ENCODE measurements at places on chromosomes 16 and 17. TPM values are rescaled to one million over a fixed set of nuclear protein-coding genes. Genes with fewer than 3 reads are reported as not detected.
A peak's percentile ranks its signal among the peaks of the same experiment; 100 is the strongest.

The ZDHHC1 gene
- 4.8 TPM for total RNA-seq

The USP43 gene
- 7.4 TPM for total RNA-seq

The HYDIN gene
- total RNA-seq, result 0.38 TPM

The CCR7 gene
- not detected for total RNA-seq

The TMEM231 gene
- total RNA-seq, result 2.3 TPM

The DPEP2 gene
- not detected for total RNA-seq

The OTOP3 gene
- total RNA-seq, result 33.9 TPM

The TBCD gene
- 53.7 TPM for total RNA-seq

GRCh38 chr16:1182950-1183907 lies 30.3 kb downstream of the CACNA1H start:
- H3K4me1 ChIP-seq, result peaks cover 34% of the 10 kb centered on the region
- no peaks in the 10 kb centered on the region for H3K36me3 ChIP-seq
- H3K4me3 ChIP-seq, result no peak overlapping the region
- peaks cover 55% of the 10 kb centered on the region for H3K27me3 ChIP-seq
- no peak for DNase-seq
- H3K27ac ChIP-seq, result peak overlapping the region; percentile 73

- peaks cover 28% of the 10 kb centered on the region for H3K4me1 ChIP-seq
- DNase-seq, result no peak
- H3K27ac ChIP-seq, result peak overlapping the region; percentile 68
- no peak overlapping the region for H3K4me3 ChIP-seq
Observed at GRCh38 chr16:68275611-68276191, 11.4 kb downstream of the SLC7A6 start.

- no peaks in the 10 kb centered on the region for H3K27me3 ChIP-seq
- no peak overlapping the region for H3K4me3 ChIP-seq
- peak overlapping the region; percentile 39 for H3K27ac ChIP-seq
Observed at GRCh38 chr17:9470171-9470570, 105.4 kb downstream of the STX8 start.

DNA sequence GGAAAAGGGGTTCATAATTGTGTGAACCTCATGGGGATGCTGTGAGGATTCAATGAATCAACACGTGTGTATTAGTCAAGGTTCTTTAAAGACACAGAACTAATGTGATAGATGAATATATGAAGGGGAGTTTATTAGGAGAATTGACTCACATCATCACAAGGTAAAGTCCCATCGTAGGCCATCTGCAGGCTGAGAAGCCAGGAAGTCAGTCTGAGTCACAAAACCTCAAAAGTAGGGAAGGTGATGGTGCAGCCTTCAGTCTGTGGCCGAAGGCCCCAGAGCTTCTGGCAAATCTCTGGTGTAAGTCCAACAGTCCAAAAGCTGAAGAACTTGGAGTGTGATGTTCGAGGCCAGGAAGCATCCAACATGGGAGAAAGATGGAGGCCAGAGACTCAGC lies 413.4 kb downstream of the CDH13 start:
- no peaks in the 10 kb centered on the region for H3K4me1 ChIP-seq
- H3K4me3 ChIP-seq, result no peak overlapping the region
- no peak for DNase-seq
- H3K27me3 ChIP-seq, result no peaks in the 10 kb centered on the region

DNA sequence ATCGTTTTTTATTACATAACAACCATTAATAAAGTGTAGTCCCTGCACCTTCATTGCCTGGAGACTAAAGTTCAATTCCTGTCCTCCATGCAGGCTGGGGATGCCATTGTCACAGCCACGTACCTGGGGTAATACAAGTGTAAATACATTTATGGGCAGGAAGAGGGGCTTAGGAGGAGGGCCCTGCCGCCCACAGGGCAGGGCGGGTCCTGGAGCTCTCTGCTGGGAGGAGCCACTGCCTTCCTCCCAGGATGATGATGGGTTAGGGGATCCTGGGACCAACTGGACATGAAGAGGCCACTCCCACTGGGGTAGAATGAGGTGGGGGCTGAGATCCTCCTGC lies 44.1 kb upstream of the SLC38A10 start:
- peak overlapping the region; percentile 7 for H3K27ac ChIP-seq
- no peak for DNase-seq
- H3K36me3 ChIP-seq, result no peaks in the 10 kb centered on the region
- no peak overlapping the region for H3K4me3 ChIP-seq
- H3K27me3 ChIP-seq, result peaks cover 33% of the 10 kb centered on the region
- peaks cover 42% of the 10 kb centered on the region for H3K4me1 ChIP-seq

DNA sequence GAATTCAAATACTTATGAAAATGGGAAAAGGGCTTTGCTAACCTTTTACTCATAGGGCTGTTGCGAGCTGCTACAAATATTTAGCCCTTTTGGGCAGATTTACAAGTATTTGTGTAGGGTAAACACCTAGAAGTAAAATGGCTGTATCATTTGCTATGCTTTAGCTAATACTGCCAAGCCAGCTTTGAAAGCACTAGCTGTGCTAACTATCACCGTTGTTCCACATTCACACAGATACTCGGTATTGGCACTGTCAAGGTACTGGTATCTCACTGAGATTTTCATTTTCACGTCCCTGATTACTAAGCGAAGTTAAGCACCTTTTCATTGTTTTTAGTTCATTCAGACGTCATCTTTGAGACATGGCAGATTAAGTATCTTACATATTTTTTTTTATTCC lies 84.8 kb downstream of the GLG1 start:
- no peaks in the 10 kb centered on the region for H3K27me3 ChIP-seq
- no peak overlapping the region for H3K27ac ChIP-seq
- H3K4me1 ChIP-seq, result no peaks in the 10 kb centered on the region
- H3K4me3 ChIP-seq, result no peak overlapping the region
- no peak for DNase-seq

DNA sequence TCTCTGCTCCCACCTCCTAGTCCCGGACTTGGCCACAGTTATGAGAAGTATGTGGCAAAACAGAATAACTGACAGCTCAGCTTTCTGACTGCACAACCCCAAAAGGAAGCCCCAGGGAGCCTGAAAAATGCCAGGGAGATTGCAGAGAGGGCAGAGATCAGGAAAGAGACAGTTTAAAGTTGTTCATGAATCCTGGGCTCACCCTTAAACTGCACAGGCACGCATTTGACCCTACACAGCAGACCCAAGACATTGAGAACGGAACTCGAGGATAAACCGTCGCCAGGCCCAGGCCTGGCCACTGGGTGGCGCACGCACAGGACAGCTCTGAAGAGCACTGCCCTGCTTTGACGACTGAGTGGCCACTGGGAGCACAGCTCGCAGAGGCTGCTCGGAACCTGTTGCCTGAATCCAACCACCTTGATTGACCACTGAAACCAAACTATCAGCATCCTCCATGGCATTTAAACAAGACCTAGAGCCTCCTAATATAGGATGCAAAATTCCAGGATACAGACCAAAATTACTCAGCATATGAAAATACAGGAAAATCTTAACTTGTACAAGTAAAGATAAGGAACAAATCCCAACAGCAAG lies 114.0 kb downstream of the C16orf95 start:
- H3K36me3 ChIP-seq, result no peaks in the 10 kb centered on the region
- DNase-seq, result no peak
- no peak overlapping the region for H3K4me3 ChIP-seq
- H3K27me3 ChIP-seq, result peaks cover 31% of the 10 kb centered on the region

GRCh38 chr17:411421-412120 lies 59.0 kb upstream of the RPH3AL start:
- DNase-seq, result no peak
- H3K27me3 ChIP-seq, result no peaks in the 10 kb centered on the region
- H3K36me3 ChIP-seq, result no peaks in the 10 kb centered on the region
- H3K4me1 ChIP-seq, result peaks cover 19% of the 10 kb centered on the region
- no peak overlapping the region for H3K27ac ChIP-seq

DNA sequence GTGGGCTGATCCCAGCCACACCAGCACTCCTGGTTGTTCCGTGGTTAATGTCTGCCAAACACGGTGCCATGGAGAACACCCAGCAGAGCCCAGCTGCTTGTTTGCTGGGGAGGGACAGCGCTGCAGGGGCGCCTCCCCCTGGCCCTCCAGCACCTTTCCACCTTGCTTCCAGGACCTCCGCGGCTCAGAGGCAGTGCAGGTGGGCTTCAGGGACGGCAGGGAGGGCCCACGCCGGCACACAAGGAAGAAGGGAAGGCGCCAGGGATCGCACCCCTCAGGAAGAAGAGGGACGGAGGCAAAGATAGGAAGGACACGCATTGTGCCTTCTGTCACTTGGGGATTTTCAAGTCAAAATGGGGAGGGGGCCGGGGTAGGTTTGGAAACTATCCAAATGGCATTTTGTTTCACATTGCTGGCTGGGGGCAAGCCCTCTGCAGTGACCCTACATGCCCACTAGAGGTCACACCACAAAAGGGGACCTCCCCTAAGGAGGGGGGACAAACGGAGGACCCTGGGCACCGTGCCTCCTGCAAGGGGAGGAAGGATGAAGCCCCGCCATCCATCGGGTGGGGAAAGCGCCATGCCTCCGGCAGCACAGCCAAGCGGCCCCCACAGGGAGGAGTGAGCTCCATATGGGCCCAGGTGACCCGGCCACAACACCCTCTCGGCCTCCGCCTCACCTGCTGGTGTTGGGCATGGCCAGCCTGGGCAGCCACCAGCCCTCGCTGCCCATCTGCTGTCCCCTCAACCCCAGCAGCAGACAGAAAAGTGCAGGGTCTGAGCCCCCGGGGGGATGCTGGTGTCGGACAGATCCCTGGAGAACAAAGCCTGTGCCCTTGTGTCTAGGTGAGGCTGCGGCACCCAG lies 7.5 kb upstream of the C16orf95 start:
- H3K36me3 ChIP-seq, result no peaks in the 10 kb centered on the region
- no peak for DNase-seq
- peak overlapping the region; percentile 60 for H3K27ac ChIP-seq
- peaks cover 10% of the 10 kb centered on the region for H3K4me1 ChIP-seq
- H3K27me3 ChIP-seq, result no peaks in the 10 kb centered on the region

- H3K36me3 ChIP-seq, result no peaks in the 10 kb centered on the region
- H3K27ac ChIP-seq, result no peak overlapping the region
- H3K27me3 ChIP-seq, result no peaks in the 10 kb centered on the region
- DNase-seq, result no peak
- H3K4me1 ChIP-seq, result no peaks in the 10 kb centered on the region
Observed at GRCh38 chr17:16516594-16517051, 24.6 kb upstream of the LRRC75A start.

GRCh38 chr16:27551036-27551435 lies 1.1 kb downstream of the KATNIP start:
- peaks cover 20% of the 10 kb centered on the region for H3K4me1 ChIP-seq
- no peaks in the 10 kb centered on the region for H3K36me3 ChIP-seq
- DNase-seq, result no peak
- H3K4me3 ChIP-seq, result no peak overlapping the region
- H3K27ac ChIP-seq, result peak overlapping the region; percentile 88

- no peaks in the 10 kb centered on the region for H3K36me3 ChIP-seq
- H3K27ac ChIP-seq, result peak overlapping the region; percentile 44
- DNase-seq, result no peak
Observed at GRCh38 chr17:1755252-1755826, 6.5 kb upstream of the SERPINF1 start.

GRCh38 chr16:75152635-75153034 lies 4.3 kb downstream of the ZFP1 start:
- no peak overlapping the region for H3K4me3 ChIP-seq
- no peak for DNase-seq

DNA sequence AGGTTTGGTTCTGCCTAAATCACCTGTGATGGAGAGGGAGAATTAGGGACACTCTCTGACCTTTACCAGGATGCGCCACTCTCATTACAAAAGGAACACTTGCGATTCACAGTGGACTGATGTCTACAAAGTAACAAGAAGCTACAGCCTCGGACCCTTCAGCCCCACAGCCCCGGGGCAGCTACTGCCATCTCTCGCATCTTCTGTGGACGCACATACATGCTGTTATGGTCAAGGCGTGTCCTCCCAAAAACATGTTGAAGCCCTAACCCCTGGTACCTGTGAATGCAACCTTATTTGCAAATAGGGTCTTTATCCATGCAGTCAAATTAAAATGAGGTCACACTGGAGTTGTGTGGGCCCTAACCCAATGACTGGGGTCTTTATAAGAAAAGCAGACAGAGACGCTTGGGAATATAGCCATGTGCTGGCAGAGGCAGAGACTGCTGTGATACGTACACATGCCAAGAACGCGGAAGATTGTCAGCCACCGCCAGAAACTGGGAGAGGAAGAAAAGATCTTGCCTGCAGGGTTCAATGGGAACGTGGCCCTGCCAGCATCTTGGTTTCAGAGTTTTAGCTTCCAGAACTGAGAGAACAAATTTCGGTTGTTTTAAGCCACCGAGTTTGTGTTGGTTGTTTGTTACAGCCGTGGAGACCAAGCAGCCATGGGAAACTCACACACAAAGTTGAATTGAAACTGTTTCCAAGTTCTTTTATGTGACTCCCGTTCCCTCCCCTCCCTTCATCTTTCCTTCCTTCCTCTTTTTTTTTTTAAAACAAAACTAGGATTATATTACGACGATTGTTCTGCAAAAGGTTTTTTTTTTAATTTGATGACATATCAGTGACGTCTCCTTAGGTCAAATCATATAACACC lies 23.1 kb downstream of the ATP2C2 start:
- peaks cover 10% of the 10 kb centered on the region for H3K27me3 ChIP-seq
- no peaks in the 10 kb centered on the region for H3K36me3 ChIP-seq
- DNase-seq, result no peak

DNA sequence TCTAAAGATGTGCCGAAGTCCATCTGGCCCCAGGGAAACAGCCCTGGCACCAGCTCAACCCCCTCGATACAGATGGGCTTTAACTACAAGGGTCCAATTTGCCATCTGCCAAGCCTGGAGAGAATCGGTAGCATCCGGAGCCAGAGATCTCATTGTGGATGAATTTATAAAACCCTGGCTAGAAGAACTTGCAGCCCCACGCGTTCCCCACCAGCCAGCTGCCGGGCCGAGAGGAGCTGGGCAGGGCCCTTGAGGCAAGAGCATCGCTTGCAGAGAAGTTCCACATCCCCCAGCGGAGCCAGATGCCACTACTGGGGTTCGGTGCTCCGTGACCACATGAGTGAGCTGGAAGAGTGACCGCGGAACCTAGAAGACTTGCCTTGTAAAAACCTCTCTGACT lies 65.3 kb upstream of the NOL11 start:
- peaks cover 10% of the 10 kb centered on the region for H3K4me1 ChIP-seq
- no peak for DNase-seq
- no peaks in the 10 kb centered on the region for H3K27me3 ChIP-seq
- H3K4me3 ChIP-seq, result no peak overlapping the region

- H3K27ac ChIP-seq, result no peak overlapping the region
- no peaks in the 10 kb centered on the region for H3K36me3 ChIP-seq
- no peaks in the 10 kb centered on the region for H3K27me3 ChIP-seq
- no peak for DNase-seq
Observed at GRCh38 chr16:5257462-5257861, 159.9 kb upstream of the EEF2KMT start.

GRCh38 chr16:72467157-72467759 lies 295.3 kb upstream of the PMFBP1 start:
- no peak for DNase-seq
- no peaks in the 10 kb centered on the region for H3K4me1 ChIP-seq
- H3K4me3 ChIP-seq, result no peak overlapping the region
- H3K27me3 ChIP-seq, result no peaks in the 10 kb centered on the region
- no peaks in the 10 kb centered on the region for H3K36me3 ChIP-seq
- no peak overlapping the region for H3K27ac ChIP-seq

- H3K4me3 ChIP-seq, result no peak overlapping the region
- no peak overlapping the region for H3K27ac ChIP-seq
- no peaks in the 10 kb centered on the region for H3K27me3 ChIP-seq
- no peaks in the 10 kb centered on the region for H3K4me1 ChIP-seq
- H3K36me3 ChIP-seq, result no peaks in the 10 kb centered on the region
- DNase-seq, result no peak
Observed at GRCh38 chr16:30509081-30509765, 17.1 kb downstream of the ZNF768 start.

- no peak for DNase-seq
- peak overlapping the region; percentile 44 for H3K27ac ChIP-seq
- H3K4me1 ChIP-seq, result peaks cover 41% of the 10 kb centered on the region
- H3K36me3 ChIP-seq, result peaks cover 18% of the 10 kb centered on the region
Observed at GRCh38 chr17:47622180-47622549, 27.6 kb upstream of the KPNB1 start.
